ENCODE measurements at places on chromosomes 2 and 18.
A peak's percentile ranks its signal among the peaks of the same experiment; 100 is the strongest.

- no peak for DNase-seq
Measured at GRCh38 chr2:150271952-150272802, 215.3 kb downstream of the RND3 start.

GRCh38 chr2:68911709-68912108 is 40.5 kb upstream of the BMP10 start:
- DNase-seq, result peak; percentile 48

DNA sequence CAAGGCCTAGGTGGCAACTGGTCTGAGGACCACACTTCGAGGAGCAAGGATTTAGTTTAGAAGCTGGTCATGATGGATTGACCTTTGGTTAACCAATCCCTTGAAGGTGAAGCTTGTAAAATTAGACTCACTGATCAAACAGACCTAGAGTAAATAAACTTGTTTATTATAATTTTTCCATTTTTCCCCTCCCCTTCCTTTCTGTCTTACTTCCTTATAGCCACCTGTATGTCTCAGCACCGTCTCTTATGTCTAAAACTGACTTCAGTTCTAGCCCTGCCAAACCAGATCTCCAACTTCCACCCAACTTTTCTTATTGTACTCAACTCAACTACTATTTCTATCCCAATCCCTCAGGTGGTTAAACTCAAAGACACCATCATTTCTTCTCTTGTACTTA is 92.8 kb upstream of the THOC1 start:
- DNase-seq, result no peak

DNA sequence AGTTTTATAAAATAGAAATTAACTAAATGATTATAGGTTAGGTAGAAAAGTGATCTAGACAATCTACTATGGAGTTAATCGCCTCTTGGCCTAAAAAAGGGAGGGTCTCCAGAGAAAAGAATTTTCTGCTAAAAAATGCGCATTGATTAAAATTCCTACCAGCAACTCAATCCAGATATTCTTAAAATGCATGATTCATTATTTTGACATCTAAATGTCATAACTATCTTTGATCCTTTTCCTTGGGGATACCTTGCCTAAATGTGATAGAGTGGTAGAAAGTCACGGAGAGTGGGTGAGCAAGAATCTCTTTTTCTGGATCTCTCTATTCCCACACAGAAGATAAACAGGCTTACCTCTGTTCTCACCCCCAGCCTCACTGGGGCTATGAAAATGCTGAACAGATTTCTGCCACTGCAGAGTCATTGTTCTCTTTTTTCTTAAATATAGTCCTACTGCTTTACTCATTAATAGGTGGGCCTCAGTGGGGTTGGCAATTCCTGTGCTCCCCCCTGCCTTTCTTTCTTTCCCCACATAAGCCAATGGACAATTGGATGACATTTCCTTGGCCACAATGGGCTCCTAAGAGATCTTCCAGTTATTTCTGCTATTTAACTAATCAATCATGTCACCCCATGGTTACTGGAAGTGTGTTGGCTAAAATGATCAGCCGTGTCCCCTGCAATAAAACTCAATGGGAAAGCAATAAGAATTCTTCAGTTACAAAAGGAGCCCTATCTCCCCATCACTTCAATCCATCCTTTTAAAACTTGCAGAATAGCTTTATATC is 5.8 kb upstream of the ASXL3 start:
- DNase-seq, result no peak

DNA sequence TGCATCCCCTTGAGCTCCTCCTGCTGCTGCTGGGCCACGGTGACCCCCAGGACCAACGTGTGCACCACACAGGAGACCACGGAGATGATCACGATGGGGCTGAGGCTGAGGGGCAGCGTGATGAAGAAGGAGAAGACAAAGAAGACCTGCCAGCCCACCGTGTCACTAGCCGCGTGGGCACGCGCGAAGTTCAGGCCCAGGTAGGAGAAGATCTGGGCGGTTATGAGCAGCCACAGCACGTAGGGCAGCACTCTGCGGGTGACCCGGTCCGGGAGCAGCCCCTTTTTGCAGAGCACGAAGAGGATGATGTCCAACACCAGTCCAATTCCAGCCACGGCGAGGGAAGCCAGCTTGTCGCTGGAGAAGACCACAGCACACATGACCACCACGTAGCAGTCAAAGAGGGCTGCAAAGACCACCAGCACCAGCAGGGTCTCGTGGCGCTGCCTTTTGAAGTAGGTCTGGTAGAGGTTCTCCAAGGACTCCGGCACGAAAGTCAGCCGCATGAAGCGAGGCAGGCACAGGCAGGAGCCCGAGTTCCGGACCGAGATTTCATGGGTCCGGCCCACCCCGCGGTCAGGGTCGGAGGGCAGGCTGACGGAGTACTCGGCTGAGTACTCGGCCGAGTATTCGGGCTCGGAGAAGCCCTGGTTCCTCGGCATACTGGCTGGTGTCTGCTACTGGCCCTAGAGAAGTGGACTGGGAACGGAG is 1.6 kb downstream of the ADCY3 start:
- no peak for DNase-seq
